ENCODE measurements at places on chromosomes 1 and 21. TPM values are rescaled to one million over a fixed set of nuclear protein-coding genes. Genes with fewer than 3 reads are reported as not detected.
A peak's percentile ranks its signal among the peaks of the same experiment; 100 is the strongest.

GRCh38 chr1:150372580-150372979 is 8.6 kb downstream of the RPRD2 start:
- no peak overlapping the region for H3K27ac ChIP-seq
- no peak overlapping the region for H3K4me3 ChIP-seq
- H3K36me3 ChIP-seq: no peaks in the 10 kb centered on the region
- DNase-seq: no peak

PRAMEF11 gene
- total RNA-seq: not detected

DNA sequence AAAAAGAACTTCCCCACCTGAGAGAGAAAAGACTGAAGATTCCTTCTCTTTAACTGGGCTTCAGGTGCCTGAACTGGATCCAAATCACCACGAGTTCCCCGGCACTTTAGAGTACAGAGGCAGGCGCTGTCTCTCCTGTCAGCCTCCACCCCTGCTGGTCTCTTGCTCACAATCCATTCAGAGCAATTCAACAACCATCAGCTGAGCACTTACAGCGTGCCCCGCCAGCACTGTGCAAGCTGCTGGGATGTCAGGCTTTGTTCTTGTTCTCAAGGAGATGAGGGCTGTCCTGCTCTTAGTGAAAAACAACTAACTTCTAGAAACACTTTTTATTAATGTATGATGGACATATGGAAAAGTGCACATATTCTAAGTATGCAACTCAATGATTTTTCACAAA is 68.7 kb upstream of the VAMP3 start:
- no peaks in the 10 kb centered on the region for H3K36me3 ChIP-seq
- H3K4me3 ChIP-seq: no peak overlapping the region
- no peak for DNase-seq
- H3K27ac ChIP-seq: no peak overlapping the region

RGS5 gene
- total RNA-seq: 77.2 TPM

TSNAX gene
- total RNA-seq: 33.3 TPM

GRCh38 chr1:41919131-41919530 is 409 bp upstream of the HIVEP3 start:
- H3K27ac ChIP-seq: no peak overlapping the region
- H3K4me1 ChIP-seq: peaks cover 32% of the 10 kb centered on the region
- no peaks in the 10 kb centered on the region for H3K36me3 ChIP-seq
- no peak for DNase-seq
- peaks cover 8% of the 10 kb centered on the region for H3K27me3 ChIP-seq

DNA sequence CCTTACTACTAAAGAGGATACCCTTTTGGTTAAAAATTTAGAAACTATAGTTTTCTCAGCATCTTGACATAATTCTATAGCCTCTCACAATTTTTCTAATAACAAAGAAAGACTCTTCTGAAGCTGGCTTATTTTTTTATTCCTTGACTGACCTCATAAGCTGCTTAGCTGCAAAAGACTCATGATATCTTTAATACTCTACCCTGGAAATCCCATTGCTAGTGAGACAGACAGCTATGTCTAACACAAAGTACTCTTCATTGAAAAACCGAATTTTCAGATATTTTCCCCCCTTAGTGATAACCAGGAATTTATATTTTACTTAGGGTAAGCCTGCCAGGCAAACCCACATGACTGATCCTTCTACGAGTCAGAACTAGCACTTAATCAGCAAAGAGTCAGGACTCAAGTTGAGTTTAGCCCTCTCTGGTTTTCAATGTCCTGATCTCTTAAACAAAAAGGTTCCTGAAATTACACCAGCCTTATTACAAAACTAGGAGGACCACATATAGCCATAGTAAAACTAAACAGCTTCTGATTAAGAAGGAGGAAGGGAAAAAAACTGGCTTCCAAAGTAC is 56.9 kb downstream of the ENAH start:
- no peak for DNase-seq
- H3K27ac ChIP-seq: no peak overlapping the region
- H3K27me3 ChIP-seq: no peaks in the 10 kb centered on the region
- H3K36me3 ChIP-seq: no peaks in the 10 kb centered on the region

DNA sequence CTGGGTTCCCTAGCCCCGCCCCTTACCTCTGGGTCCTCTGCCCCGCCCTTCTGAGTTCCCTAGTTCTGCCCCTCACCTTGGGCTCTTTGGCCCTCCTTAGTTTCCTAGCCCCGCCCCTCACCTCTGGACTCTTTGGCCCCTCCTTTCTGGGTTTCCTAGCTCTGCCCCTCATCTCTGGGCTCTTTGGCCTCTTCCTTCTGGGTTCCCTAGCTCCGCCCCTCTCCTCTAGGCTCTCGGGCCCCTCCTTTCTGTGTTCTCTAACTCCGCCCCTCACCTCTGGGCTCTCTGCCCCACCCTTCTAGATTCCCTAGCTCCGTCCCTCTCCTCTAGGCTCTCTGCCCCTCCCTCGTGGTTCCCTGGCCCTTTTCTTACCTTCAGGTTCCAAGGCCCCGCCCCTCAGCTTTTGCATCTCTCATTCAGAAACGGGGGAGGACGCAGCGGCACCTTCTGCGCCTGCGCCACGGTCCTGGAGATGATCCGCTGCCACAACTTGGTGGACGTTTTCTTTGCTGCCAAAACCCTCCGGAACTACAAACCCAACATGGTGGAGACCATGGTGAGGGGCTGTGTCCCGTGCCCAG is 88.5 kb downstream of the PTPRU start:
- H3K36me3 ChIP-seq: peaks cover 5% of the 10 kb centered on the region
- DNase-seq: peak; percentile 75
- H3K27ac ChIP-seq: no peak overlapping the region
- H3K4me3 ChIP-seq: no peak overlapping the region
- H3K4me1 ChIP-seq: no peaks in the 10 kb centered on the region

SDCCAG8 gene
- total RNA-seq: 67.3 TPM

GRCh38 chr1:15042866-15043265 is 110.7 kb upstream of the TMEM51 start:
- H3K27ac ChIP-seq: no peak overlapping the region
- H3K4me3 ChIP-seq: no peak overlapping the region
- H3K27me3 ChIP-seq: no peaks in the 10 kb centered on the region
- DNase-seq: no peak
- H3K36me3 ChIP-seq: no peaks in the 10 kb centered on the region

DNA sequence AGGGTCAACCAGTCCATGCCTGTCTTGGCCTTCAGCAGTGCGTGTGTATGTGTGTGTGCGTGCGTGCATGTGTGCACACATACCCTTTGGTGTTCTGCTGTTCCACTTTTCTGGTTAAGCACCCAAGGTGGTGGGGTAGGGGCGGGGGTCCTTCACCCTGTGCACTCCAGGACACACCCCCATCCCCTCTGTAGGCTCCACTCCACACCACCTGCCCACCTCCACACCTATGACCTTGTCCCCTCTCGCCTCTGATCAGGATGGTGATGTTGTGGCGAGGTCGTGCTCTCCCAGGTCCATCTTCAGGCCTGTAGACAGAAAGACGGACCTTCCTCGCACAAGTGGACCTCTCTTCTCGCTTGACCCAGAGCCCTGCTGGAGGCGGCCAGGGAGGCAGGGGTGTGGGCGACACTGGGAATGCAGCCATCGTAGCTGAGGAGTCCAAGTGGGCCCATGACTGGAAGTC is 44.6 kb downstream of the WDR4 start:
- no peaks in the 10 kb centered on the region for H3K27me3 ChIP-seq
- no peaks in the 10 kb centered on the region for H3K4me1 ChIP-seq
- H3K36me3 ChIP-seq: no peaks in the 10 kb centered on the region

DNA sequence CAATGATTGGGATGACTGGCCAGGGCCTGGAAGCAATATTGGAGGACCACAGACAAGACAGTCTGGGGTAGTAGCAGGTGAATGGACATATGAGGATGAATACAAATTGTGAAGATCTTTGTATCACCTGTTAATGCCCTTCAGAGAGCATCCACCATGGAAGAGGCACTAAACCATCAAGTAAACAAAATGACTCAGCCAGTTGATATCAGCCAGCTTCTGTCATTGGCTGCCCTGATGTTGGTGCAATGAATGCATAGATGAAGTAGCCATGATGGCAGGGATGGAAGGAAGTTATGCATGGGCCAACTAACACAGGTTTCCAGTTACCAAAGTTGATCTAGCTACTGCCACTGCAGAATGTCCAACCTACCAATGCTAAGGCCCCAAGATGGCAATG is 16.1 kb upstream of the ERI3 start:
- H3K4me3 ChIP-seq: no peak overlapping the region
- H3K36me3 ChIP-seq: no peaks in the 10 kb centered on the region
- H3K27ac ChIP-seq: no peak overlapping the region
- DNase-seq: no peak
- no peaks in the 10 kb centered on the region for H3K4me1 ChIP-seq

DNA sequence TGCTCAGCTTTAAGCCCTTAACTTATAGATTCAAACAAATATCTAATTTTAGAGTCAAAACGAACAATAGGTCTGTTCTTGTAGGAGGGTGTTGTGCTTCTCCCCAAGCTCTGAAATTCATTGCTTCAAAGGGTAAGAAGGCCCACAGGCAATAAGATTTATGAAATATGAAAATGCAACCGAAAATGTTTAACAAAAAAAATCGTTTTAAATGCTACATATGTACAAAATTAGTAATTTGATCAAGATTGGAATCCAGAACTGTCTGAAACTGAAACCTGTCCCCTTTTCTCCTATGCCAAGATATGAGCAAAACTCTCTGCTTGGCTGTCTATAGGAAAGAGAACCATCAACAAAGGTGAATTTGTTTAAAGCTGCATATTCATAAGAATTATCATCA is 534.3 kb downstream of the PLPP3 start:
- no peak overlapping the region for H3K4me3 ChIP-seq
- no peak overlapping the region for H3K27ac ChIP-seq
- H3K27me3 ChIP-seq: no peaks in the 10 kb centered on the region
- H3K4me1 ChIP-seq: no peaks in the 10 kb centered on the region
- no peaks in the 10 kb centered on the region for H3K36me3 ChIP-seq

DNA sequence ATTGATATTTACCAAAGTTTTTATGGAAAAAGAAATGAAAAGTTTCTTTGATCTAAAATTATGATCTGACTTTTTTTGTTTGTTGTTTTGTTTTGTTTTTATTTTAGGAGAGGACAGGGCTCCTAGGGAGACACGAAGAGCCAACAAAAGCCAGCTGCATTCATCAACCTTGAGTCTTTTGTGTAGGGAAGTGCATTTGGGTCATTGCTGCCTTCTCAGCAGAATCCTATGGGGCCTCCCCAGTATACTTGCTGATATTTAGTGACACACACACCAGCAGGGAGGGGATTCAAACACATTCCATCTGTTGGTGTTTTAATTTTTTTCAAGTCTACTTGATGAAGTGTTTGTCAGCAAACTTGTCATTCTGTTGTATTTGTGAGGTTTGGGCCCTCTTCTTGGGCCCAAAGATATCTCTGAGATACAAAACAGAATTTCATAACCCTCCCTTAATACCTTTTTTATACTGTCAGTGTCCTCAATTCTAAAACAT is 203.5 kb downstream of the NTNG1 start:
- no peaks in the 10 kb centered on the region for H3K4me1 ChIP-seq
- H3K27me3 ChIP-seq: no peaks in the 10 kb centered on the region
- no peak overlapping the region for H3K27ac ChIP-seq
- H3K36me3 ChIP-seq: no peaks in the 10 kb centered on the region
- no peak overlapping the region for H3K4me3 ChIP-seq
- DNase-seq: peak; percentile 49

- H3K4me3 ChIP-seq: no peak overlapping the region
- peak; percentile 23 for DNase-seq
- no peak overlapping the region for H3K27ac ChIP-seq
- no peaks in the 10 kb centered on the region for H3K27me3 ChIP-seq
These were observed 180.8 kb downstream of the NPHP4 start for GRCh38 chr1:5811419-5811818.

DNA sequence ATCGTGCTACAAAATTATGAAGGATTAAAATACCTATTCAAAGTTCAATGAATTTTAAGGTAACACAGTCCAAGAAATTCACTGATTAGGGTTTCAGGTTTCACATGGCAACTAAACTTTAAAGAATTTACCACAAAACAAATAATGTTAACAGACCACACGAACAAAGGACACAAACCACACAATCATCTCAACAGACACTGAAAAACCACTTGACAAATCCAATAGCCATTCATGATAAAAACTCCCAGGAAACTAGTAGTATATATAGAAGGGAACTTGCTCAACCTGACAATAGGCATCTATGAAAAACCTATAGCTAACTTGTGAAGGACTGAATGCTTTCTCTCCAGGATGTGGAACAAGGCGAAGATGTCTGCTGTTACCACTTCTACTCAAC is 21.1 kb upstream of the SH2D5 start:
- H3K36me3 ChIP-seq: peaks cover 42% of the 10 kb centered on the region
- no peaks in the 10 kb centered on the region for H3K4me1 ChIP-seq
- no peak overlapping the region for H3K27ac ChIP-seq
- no peaks in the 10 kb centered on the region for H3K27me3 ChIP-seq
- DNase-seq: no peak

DNA sequence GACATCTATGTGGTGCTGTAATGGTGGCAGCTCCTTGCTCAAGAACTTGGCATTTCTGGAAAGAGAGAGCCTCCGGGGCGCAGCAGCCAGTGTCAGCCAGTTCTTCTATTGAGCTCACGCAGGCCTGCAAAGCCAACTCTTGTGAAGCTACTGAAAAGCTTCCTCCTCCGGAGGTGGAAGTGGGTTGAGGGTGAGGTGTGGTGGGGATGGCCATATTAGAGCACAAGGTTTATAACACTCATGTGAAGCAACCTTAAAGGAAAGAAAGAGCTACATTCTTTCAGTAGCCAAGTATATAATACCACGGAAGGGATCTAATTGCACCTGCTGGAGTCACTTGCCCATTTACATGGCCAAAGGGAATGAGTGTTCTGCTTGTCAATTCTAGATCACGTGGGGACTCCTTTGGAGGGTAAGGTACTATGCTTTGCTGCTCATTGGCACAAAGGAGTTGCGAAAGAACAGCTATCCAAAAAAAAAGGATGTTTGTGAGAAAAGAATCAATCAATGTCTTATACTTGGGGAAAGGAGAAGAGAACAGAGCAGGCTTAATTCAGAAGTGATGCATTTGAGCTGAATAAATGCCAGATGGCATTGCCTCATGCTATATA is 18.3 kb upstream of the MAP10 start:
- no peak overlapping the region for H3K4me3 ChIP-seq
- DNase-seq: no peak
- H3K4me1 ChIP-seq: no peaks in the 10 kb centered on the region
- no peaks in the 10 kb centered on the region for H3K36me3 ChIP-seq

DNA sequence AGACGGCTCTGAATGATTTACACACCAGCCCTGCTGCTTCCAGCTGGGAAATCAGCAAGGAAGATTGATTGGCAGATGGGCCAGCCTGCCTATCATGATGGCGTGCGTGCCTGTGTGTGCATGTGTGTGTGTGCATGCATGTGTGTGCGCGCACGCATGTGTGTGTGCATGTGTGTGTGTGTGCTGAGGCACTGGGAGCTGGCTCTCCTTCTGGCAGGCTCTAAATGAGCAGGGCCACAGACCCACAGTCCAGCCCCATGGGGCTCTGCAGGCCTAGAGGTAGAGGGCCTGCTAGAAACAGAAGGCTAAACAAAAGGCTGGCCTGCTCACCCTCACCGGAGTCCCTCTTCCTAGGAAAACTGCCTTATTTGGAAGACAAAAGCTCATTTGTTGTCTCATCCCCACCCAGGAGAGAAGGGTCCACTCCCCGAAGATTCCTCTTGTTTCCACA is 6.0 kb downstream of the KLHDC8A start:
- H3K27me3 ChIP-seq: peaks cover 3% of the 10 kb centered on the region
- H3K27ac ChIP-seq: no peak overlapping the region
- no peak for DNase-seq
- no peak overlapping the region for H3K4me3 ChIP-seq
- H3K4me1 ChIP-seq: peaks cover 4% of the 10 kb centered on the region

GRCh38 chr1:12591267-12591938 is 26.6 kb downstream of the DHRS3 start:
- H3K4me3 ChIP-seq: no peak overlapping the region
- no peaks in the 10 kb centered on the region for H3K27me3 ChIP-seq
- H3K4me1 ChIP-seq: peaks cover 19% of the 10 kb centered on the region
- DNase-seq: no peak

- no peak overlapping the region for H3K4me3 ChIP-seq
- no peaks in the 10 kb centered on the region for H3K36me3 ChIP-seq
- no peak overlapping the region for H3K27ac ChIP-seq
- H3K4me1 ChIP-seq: peaks cover 4% of the 10 kb centered on the region
These were observed 2.6 kb downstream of the ALPL start for GRCh38 chr1:21511579-21512522.
